ENCODE measurements at places on chromosomes 11 and 22. TPM values are rescaled to one million over a fixed set of nuclear protein-coding genes. Genes with fewer than 3 reads are reported as not detected.

Gene P2RX6
- 0.27 TPM for total RNA-seq

Gene MMP8
- not detected for total RNA-seq

DNA sequence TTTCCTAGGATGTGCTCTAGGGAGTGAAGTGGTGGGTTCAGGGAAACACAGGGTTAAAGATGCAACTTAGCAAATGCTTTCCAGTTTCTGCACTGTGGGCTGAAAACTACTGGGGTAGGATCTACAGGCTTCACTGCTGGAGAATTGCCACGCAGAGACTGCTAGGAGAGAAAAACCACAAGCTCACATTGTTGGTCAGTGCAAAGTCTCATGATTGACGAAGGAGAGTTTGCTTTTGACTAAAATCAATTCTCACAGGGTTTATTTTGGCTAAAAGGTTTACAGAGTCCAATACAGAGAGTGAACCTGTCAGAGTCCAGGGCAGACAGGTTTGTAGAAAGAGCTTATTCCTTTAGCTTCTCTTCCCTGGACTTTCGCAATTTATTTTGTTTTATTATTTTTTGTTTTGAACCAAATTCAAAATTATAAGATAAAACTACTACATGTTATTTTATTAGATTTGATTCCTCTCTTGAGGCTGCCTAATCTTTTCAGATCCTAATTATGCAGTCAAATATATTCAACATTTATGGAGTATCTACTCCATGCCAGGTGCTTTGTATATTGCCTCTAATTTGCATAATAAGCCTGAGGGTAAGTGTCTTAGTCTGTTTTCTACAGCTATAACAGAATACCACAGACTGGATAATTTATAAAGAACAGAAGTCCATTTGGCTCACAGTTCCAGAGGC is 64.7 kb downstream of the MTNR1B start:
- DNase-seq = no peak

GRCh38 chr11:132848336-132848735 is 684.0 kb downstream of the OPCML start:
- DNase-seq = no peak

DNA sequence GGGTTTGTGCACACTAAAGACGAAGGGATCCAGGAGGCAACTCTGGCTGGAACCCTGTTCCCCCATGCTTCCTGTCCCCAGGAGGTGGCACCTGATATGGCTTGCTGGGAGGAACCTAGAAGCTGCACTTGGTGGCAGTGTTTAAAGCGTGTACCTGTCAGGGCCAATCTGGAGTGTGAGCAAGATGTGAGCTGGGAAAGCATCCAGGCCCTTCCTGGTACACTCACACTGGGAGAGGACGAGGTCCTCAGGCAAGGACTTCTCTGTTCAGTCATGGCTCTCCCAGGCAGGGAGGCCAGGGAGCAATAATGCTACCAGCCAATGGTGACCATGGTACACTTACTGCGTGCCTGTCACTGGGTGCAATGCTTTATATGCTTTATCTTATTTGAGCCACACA is 130.7 kb upstream of the NECTIN1 start:
- no peak for DNase-seq

Data from activated CD4-positive, alpha-beta T cell treated with anti-CD3 and anti-CD28 coated beads, Interleukin-2, amount 10 ng/mL, durations not matched to agents 7 days and 5 days (primary cell).